ENCODE measurements at places on chromosomes 2 and 18. TPM values are rescaled to one million over a fixed set of nuclear protein-coding genes. Genes with fewer than 3 reads are reported as not detected.

Gene RAB6C
- 0.05 TPM for polyA plus RNA-seq

DNA sequence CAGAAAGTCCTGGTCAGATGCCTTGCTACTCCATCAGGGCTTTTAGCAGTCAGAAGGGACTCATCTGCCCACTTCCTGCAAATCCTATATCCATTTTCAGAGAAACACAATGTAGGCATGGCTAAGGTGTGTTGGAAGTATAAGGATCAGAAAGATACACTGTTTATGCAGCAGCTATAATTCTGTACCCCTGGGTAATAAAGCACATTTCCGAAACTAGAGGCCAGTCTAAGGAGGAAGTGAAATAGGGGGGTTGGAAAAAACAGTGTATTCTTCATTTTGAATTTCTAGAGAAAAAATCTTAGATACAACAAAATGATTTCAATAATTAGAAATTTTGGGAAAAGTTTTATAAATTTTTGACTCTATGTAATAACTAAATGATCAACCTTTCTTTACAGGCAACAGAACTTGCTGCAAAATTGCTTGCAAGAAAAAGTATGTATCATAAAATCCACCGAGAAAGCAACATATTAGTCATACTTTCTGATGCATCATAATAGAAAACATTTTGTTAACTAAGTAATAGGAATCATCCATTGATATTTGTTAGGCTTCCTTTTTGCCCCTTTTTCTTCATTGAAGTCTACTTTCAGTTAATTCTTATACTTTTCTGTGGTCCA, 47.4 kb downstream of the FSIP2 start:
- DNase-seq = no peak

DNA sequence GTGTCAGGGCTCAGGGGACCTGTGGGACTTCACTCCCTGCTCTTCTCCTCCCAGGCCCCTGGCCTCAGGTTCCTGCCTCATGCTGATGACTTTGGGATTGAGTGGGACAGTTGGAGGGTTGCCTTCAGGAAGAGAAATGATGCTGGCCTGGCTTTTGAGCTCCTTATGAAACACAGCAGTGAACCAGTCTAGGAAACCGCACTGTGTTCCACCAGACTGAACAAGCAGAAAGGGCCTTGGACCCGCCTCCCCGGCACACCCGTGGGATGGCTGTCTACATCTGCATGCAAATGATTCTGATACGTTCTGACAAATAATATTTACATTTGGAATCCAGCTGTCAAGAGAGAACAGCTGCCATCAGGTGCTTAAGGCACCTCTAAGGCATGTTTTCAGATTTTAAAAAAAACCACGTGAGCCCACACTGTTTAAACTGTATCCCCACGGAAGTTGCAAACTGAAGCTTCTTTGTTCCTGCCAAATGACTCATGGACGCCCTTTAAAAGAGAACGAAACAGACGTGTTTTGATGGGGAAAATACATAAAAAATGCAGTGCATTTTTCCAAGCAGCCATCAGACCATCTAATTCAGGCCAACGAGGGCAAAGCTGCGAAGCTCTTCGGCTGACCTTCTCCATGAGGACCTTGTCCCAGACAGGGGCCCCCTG, 27.6 kb upstream of the ASAP2 start:
- DNase-seq = peak; percentile 92

- DNase-seq = no peak
These were observed 61.0 kb upstream of the TAF1B start for GRCh38 chr2:9782197-9782719.

DNA sequence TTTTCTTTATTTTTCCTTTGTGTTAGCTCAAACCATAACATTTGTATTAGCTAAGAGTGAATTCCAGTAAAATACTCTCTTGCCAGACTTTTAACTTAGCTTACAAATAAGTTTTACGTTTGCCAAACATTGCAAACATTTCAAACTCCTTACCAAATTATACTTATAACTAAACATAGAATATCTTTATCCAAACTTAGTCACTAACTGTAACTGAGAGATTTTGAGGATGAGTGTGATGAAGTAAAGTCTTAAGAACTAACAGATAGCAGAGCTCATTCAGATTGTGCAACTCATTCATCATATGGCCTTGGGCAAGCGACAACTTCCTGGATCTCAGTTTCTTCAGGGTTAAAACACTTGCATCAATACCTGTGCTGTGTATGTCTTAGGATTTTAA, 533.7 kb downstream of the TDRD15 start:
- no peak for DNase-seq

GRCh38 chr2:59786684-59787083, 766.8 kb downstream of the BCL11A start:
- no peak for DNase-seq

DNA sequence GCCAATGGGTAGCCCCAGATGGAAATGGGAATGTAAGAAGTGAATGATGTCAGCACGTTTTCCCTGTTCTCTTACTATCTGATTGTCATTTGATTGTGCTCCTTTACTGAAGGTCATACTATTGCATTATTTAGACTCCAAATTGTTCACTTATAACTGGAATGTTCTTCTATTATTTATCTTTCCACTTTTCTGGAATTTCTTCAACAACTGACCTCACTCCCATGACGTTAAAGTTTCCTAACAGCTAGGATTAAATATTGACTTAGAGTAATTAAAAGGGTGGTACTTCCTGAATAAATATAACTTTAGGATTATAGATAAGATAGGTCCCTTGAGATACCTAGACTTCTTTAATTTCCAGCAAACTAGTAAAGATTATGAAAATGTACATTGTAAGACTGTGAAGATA, 10.9 kb upstream of the GULP1 start:
- no peak for DNase-seq

DNA sequence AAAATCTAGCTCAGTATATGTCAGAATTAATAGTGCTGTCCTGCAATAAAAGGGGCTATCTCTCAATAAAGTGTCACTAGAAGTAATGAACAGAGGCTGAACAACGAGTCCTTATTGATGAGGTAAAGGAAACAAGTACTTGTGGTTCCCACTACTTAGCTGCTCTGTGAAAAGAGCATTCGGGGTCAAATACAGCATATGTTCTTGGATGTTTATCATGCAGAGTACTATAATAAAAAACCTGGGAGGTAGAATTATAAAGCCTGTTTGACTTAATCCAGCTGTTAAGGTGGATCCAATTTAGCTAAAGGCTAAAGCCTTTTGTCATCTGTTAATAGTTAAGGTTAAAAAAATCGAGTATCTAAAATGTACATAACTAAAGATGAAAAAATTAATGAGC, 32.4 kb downstream of the SLC35F5 start:
- DNase-seq = no peak

DNA sequence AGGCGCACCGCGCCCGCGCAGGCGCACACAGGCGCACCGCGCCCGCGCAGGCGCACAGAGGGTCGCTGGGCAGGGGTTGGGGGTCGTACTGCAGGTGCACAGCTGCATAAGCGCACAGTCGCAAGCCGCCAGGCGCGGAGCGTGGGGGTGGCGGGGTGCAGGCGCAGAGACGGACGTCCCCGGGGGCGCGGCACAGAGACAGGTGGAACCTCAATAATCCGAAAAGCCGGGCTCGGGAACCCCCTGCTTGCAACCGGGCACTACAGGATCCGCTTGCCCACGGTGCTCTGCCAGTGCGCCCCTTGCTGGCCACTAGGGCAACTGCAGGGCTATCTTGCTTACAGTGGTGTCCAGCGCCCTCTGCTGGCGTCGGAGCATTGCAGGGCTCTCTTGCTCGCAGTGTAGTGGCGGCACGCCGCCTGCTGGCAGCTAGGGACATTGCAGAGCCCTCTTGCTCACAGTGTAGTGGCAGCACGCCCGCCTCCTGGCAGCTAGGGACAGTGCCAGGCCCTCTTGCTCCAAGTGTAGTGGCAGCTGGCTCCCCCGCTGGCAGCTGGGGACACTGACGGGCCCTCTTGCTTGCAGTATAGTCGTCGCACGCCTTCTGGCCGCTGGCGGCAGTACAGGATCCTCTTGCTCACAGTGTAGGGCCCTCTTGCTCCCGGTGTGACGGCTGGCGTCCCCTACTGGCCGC, 34.9 kb downstream of the FAM110C start:
- peak; percentile 85 for DNase-seq

Gene MYCN
- not detected for polyA plus RNA-seq

- peak; percentile 3 for DNase-seq
These were observed 62.3 kb downstream of the ROCK1 start for GRCh38 chr18:21049306-21049705.

DNA sequence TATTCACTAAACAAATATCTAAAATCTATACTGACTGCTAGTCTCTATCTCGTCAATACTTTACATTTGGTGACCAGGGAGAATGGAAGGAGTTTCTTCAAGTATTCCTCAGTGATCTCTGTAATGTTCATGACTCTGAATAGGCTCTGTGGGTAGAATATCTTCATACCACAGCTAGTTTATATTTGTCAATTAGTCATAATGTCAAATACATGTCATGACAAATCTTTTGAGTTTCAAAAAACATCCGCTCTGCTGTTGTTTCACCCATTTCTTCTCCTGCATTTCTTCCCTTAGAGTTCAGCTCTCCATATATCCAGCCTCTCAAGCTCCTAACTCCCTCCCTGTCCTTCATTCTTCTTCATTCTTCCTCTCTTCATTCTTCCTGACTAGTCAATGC, 206.5 kb upstream of the FANCL start:
- DNase-seq = no peak

Gene MRO
- polyA plus RNA-seq = 0.01 TPM

Gene FTCDNL1
- 0.64 TPM for polyA plus RNA-seq

DNA sequence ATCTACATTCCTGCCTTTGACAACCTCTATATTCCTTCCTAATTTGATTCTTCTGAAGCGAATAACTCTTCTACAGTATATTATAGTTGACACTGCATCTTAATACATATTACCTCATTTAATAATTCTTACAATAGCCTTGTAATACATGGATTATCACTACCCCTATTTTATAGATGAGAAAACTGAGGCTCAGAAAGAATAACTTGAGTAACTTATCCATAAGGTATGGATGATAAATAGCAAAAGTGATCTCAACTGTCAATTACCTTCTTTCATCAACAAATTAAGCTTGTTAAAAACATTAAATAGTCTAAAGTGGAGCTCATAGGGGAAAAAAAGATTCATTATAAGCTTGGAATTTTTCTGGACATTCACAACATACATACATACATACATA, 4.6 kb downstream of the VPS54 start:
- DNase-seq = no peak

DNA sequence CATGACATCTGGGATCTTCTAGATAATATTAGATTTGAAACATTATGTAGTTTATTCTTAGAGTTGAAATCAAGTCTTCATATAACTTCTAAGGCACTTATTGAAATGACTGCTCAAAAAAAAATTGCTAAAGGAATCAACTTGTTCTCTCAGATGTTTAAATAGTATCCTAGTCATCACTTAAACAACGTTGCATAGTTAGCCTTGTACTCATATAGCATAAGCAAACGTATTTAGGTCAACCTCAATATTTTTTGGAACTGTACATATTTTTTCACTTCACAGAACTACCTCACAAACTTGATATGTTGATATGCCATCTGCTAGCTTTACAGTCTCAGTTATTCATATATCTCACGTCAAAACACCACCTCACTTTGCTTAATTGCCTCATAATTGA, 47.1 kb upstream of the CREB1 start:
- peak; percentile 56 for DNase-seq

DNA sequence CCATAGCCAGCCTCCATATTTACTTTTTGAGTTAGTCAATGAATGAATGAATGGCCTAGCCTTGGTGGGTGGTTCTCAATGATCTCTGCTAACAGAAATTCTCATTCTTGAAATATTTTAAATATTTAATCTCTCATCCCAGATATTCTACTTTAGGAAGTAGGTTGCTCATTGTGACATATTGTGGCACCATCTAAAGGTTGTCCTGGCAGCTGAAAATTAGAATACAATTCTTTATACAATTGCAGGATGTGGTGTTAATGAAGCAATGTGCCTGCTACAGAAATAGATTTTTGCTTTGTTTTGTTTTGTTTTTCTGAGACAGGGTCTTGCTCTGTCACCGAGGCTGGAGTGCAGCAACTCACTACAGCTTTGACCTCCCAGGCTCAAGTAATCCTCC, 35.8 kb downstream of the SCG2 start:
- no peak for DNase-seq

DNA sequence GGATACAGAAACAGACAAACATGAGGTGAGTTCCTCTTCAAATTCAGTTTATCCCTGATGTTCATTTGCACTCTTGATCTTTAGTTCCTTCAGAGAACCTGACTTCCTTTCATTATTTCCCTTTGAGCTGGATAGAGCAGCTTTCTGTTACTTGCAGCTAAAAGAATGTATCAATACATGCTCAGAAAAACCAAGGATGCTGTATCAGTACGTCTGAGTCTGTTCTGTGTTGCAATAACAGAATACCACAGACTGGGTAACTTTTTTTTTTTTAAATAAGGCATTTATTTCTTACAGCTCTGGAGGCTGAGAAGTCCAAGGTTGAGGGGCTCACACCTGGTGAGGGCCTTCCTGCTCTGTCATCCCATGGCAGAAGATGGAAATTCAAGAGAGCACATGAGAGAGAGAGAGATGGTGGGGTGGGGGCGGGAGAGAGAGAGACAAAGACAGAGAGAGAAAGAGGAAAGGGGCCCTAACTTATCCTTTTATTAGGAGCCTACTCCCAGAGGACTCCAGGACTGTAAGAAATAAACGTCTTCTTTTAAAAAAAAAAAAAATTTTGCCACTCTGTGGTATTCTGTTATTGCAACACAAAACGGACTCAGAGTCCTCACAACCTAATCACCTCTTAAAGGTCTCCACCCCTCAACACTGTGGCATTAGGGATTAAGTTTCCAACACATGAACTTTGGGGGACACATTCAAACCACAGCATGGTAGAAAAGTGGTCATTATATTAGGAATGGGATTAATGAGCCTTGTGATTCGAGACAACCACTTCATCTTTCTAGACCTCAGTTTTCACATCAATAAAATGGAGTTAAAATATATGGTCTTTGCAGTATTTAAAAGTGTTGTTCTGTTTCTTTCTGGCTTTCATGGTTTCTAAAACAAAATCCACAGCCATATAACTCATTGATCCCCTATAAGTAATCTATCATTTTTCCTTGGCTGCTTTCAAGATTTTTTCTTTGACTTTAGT, 18.4 kb upstream of the SELENOI start:
- peak; percentile 30 for DNase-seq

- no peak for DNase-seq
These were observed 22.5 kb downstream of the UBR3 start for GRCh38 chr2:169849710-169850109.

DNA sequence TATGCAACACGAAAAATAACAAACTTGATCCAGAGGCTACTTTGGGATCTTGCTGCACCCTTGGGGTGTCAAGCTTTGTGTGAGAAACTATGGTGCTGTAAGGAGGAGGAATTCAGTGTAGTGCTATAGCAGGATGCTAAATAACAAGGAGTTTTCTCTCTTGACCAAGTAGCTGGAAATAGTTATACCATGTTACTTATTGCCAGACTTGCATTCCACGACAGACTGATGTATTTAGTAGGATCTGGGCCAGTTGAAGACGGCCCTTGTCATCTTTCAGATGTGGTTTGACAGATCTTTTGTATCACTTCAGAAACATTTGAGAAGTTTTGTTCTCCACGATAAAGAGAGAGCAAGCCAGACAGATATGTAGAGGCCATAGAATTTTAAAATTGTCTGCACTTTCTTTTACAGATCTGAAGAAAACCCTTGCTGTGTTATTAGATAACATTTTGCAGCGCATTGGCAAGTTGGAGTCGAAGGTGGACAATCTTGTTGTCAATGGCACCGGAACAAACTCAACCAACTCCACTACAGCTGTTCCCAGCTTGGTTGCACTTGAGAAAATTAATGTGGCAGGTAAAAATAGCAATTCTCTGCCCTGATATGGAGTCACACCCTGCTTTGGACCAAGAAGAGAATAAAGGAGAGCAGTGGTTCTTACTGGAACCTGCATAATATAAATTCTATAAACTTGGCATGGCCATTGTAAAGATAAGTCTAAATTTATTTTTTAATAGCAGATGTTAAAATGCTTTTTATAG, 16.3 kb downstream of the MGAT5 start:
- DNase-seq = no peak

Gene CNDP1
- not detected for polyA plus RNA-seq
